ENCODE measurements at places on chromosomes 3 and 15. TPM values are rescaled to one million over a fixed set of nuclear protein-coding genes. Genes with fewer than 3 reads are reported as not detected.

DNA sequence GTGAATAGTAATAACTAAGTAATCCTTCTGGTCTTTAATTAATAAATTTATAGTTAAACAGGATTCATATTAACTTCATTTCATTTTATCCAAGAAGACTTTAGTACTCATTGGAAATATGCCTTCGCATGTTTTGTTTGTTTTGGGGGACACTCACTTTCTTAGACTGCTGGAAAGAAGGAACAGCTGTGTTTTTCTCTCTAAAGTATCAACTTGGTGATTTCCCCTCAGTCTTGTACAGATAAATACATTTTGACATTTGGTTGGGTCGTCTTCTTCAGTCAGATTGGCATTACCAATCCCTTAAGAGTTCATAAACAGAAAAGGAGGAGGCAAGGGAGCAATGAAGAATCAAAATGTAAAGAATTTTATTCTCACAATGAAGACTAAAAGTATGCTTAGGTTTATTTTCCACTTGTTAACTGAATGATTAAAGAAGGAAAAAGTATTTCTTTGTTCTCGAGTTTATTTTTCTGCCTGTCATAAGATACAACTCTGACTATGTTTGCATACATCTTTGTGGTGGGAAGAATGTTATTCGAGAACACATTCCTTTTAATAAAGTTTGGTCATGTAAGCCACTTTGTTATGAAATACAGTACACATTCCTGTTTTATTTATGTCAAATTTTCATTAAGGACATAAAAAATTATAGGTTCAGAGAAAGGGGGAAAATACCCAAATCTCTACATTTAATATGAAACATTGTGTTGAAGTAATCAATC is 140.2 kb downstream of the GMNC start:
- DNase-seq = no peak

Gene GJD2
- 4.9 TPM for total RNA-seq

DNA sequence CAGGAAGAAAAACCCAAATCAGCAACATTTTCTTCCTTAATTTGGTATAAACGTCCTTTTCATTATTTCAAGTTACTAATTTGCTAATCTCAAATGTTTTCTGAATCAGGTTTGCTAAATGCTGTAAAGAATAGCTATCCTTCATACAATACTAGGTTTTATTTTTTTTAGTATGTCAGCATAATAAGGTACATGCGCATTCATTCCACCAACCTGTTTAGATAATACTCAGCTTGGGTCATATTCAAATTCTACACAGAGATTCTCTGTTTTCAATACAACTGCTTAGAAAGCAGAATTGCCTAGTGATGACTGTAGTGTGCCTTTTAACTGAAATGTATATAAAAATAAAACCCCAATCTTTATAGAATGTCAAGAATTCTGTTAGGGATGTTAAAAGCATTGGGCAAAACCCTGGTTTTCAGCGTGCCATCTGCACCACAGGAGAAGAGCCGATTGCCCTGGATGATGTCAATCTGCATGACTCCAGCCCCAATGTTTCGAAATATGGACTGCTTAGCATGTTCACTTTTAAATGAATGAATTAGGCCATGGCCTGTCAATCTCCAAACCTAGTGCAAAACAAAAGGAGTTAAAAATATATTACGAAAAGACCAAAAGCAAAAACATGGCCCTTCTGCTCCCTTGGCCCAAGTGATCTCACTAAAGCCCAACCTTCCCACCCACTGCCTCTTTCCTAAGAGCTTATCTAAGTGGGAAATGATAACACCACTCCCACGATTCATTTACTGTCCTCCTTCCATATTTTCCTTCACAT is 107.4 kb downstream of the GLDN start:
- DNase-seq = no peak

GRCh38 chr15:96307856-96308394 is 22.6 kb upstream of the NR2F2 start:
- no peak for DNase-seq

GRCh38 chr15:59013246-59013873 is 25.9 kb downstream of the RNF111 start:
- no peak for DNase-seq

Gene RASL12
- total RNA-seq = 53.3 TPM

Gene BFSP2
- not detected for total RNA-seq

Gene SNRPN
- 269 TPM for total RNA-seq

All from left cardiac atrium (tissue), 4 donors.